NCI-H146 (cell line): ENCODE measurements at places on chromosomes 2 and 18.

DNA sequence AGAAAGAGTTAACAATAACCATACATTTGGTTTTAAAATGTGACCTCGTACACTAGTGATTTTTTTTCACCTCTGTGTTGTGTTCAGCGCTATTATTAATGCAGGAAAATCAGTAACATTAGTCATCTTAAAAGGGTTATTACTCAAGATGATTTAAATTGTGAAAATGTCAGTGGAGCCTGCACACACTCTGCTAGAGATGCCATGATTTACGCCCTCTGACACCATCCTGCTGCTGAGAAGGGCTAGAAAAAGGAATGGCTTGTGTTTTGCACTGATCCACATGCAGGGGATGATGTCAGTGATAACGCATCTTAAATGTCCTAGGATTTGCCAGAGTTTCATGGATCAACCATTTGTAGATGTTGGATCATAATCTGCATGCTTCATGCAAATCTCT, 121.3 kb upstream of the BOD1L2 start:
- no peak for DNase-seq

DNA sequence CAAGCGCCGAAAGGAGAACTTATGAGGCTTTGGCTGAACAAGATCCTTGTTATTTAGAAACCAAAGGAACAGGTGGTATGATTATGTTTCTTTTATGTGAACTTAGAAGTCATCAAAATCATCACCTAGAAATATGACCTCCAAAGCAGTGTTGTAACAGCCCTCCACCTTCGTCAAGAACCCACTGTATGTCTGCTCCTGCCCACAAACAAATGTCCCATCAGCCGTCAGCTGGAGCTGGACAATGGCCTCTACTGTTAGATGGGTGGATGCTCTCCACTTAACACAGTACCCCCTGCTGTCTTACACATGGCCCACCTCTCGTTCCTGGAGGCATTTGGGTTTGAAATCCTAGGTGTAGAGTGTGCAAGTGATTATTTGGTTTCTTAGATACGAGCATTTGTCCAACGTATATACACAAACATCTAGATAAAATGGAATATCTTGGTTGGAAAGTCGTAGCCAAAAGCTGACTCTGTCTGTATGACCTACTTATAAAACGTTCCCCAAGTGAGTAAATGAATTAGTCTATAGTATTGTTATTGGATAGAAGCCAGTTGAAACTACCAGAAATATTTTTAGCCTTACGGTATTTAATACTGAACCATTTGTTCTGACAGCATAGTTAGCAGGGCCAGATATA, 113.0 kb downstream of the CRIM1 start:
- DNase-seq, result no peak

GRCh38 chr2:147364597-147364996, 480.2 kb upstream of the ACVR2A start:
- peak; percentile 18 for DNase-seq

GRCh38 chr2:24211408-24211807, 36.6 kb downstream of the FAM228A start:
- DNase-seq, result no peak

DNA sequence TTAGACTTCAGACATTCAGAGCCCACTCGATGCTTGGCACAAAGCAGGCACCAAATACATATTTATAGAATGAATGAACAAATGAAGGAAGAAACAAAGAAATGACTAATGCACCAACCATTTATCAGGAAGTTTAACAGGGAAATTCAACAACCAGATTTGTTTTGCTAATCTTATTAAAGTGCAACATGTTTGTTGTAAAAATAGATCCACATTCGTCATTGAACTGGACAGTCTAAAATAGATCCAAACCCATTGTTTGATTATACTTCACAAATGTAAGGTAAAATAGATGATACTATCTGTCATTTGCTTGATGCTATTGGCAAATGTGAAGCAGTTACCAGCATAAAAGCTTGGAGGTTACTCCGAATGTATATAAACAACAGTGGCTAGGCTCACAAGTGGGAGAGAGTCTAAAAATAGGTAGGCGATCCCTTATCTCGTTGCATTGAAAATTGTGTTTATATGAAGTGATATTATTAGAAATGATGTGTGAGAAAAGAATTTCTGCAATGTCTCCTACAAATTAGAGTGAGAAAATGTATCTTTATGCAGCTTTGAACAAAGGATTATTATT, 246.2 kb downstream of the NEDD4L start:
- DNase-seq, result no peak

GRCh38 chr18:61503688-61504087, 170.5 kb downstream of the CDH20 start:
- no peak for DNase-seq

- no peak for DNase-seq
Measured at GRCh38 chr2:232937278-232937906, 67.3 kb downstream of the SNORC start.

- peak; percentile 38 for DNase-seq
Measured at GRCh38 chr2:44821500-44821899, 120.0 kb upstream of the SIX3 start.

DNA sequence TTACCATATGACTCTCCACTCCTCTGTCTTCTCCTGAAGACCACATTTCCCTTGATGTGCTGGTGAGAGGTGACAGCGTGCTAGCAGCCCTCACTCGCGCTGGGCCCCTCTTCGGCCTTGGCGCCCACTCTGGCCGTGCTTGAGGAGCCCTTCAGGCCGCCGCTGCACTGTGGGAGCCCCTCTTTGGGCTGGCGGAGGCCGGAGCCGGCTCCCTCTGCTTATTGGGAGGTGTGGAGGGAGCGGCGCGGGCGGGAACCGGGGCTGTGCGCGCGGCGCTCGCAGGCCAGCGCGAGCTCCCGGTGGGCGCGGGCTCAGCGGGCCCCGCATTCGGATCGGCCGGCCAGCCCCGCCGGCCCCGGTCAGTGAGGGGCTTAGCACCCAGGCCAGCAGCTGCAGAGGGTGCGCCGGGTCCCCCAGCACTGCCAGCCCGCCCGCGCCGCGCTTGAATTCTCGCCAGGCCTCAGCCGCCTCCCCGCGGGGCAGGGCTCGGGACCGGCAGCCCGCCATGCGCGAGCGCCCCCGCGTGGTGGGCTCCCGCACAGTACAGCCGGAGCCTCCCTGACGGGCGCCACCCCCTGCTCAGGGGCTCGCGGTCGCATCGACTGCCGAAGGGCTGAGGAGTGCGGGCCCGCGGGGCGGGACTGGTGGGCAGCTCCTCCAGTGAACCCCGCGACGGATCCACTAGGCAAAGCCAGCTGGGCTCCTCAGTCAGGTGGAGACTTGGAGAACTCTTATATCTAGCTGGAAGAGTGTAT, 246.6 kb upstream of the REG3G start:
- DNase-seq, result no peak

DNA sequence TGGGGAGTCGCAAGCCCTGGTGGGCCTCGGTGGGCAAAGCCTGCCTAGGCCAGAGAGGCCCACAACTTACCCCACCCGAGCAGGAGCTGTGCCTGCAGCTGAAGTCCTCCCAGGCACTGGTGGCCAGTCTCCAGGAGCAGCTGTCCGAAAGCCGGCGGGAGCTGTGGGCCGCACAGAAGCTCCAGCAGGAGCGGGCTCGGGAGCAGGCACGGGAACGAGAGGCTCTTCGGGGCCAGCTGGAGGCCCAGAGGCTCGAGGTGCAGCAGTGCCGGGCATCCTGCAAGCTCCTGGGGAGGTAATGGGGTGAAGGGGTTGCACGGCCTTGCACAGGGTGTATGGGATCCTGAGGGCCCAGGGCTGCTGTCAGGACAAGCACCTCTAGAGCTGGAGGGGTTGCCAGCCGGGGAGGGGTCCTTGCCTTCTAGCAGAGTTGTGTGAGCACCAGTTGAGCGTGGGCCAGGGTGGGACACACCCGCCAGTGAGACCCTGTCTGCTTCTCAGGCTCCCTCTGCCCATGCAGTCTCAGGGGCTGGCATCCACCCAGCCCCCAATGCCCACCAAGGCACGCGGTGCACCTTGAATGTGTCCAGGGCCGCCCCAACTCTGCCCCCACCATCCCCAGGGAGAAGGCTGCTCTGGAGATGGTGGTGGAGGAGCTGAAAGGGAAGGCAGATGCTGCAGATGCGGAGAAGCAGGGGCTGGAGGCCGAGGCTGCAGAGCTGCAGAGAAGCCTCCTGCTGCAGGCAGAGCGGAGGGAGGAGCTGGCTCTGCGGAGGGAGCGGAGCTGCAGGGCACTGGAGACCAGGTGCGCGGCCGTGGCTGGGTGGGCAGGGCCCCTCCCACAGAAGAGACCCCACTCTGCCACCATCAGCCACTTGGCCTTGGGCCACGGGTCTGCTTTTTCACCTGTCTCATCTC, 27.2 kb downstream of the CROCC2 start:
- no peak for DNase-seq

GRCh38 chr18:8871489-8871888, 166.1 kb downstream of the MTCL1 start:
- no peak for DNase-seq
